ENCODE measurements at places on chromosomes 16 and 17.
A peak's percentile ranks its signal among the peaks of the same experiment; 100 is the strongest.

- DNase-seq: no peak
Measured at GRCh38 chr16:57190136-57190535, 4.0 kb downstream of the RSPRY1 start.

DNA sequence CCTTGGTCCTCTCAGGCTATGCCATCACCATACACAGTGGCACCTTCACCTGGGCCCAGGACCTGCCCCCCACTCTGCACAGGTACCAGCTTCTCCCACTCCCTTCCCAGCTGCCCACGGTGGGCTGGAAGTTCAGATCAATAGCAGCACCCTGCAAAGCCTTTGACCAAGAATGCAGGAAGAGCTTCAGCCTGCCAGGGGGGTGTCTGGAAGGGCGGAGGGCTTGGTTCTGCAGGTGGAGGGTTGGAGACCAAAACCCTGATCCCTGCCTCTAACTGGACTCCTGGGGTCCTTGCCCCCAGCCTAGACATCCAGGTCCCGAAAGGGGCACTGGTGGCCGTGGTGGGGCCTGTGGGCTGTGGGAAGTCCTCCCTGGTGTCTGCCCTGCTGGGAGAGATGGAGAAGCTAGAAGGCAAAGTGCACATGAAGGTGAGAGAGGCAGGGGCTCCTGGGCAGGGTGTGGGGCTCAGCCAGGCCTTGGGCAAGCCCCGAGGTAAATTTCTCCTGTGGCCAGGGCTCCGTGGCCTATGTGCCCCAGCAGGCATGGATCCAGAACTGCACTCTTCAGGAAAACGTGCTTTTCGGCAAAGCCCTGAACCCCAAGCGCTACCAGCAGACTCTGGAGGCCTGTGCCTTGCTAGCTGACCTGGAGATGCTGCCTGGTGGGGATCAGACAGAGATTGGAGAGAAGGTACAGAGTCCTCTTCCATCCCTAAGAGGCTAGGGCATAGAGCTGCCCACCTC, 34.3 kb downstream of the ABCC3 start:
- DNase-seq: no peak

DNA sequence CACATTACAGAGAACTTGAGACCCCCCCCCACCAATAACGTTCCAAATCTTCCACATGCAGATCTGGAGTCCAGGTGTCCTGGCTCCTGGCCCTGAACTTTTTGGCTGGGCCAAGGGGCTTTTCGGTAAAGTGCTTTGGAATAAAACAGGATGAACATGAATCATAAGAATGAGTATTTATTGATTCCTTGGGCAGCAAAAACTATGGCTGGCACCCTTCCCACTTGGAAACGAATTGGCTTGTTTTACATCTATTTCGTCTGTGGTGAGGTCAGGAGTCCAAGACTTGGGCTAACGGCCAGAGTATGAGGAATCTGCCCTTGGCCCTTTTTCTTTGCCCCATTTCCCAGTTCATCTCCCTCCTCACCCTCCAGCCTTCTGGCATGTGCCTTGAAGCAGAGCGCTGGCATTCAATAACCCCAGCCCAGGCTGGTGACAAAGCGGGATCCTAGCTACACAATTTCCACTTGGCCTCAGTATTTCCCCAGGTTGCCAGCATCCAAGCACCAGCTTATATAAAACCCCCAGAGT, 4.1 kb upstream of the UBTF start:
- DNase-seq: peak; percentile 49

- peak; percentile 59 for DNase-seq
Measured at GRCh38 chr17:65092262-65092661, 35.7 kb upstream of the GNA13 start.

DNA sequence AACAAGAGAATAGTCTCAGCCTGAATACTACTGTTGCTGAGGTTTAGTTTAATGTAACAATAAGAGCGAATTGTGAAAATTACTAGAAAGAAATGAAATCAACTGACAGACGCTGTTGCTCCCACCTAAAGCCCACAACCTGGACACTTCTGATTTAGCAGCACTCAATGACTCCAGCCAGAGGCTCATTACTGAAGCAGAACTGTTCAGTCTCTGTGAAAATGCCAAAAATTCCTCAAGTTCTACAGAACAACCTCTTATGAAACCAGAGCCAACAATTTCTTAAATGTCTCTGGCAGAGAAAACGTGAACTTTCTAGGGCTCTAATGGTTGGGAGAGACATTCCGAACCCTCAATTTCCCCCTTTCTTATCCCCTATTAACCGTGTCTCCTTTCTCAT, 9.9 kb downstream of the PSME3IP1 start:
- no peak for DNase-seq

- DNase-seq: no peak
Measured at GRCh38 chr16:54049591-54050458, 236.8 kb downstream of the IRX3 start.

DNA sequence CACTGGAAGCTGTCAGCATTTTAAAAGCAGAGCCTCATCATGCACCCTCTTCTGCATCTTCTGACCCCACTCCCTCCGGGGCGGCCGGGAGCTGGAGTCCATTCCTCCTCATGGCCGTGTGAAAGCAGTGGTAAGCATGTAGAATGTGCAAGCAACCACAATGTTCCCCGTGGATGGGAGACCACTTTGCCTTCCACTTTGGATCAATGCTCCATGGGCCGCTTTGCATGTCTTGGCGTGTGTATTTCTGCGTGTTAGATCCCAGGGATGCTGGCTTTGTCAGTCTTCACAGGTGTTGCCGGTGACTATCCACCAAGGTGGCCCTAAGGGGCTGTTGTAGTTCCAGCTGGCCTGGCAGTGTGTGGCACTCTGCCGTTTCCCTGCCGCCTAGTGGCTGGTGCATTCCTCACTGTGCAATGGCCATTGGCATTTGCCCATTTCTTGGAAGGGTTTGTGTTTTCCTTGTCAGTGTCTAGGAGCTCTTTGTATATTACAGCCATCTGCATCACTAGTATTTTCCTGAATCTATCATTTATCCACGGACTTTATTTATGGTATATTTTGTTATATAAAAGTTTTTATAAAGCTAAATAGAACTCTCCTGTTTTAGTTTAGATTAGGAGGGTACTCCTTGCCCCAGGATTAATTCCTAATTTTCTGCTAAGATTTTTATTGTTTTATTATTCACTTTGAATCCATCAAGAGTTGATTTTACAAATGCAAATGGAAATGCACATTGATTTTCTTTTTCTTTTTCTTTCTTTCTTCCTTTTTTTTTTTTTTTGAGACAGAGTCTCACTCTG, 5.8 kb upstream of the ALDH3A1 start:
- DNase-seq: no peak

GRCh38 chr16:66242672-66243071, 123.8 kb upstream of the CDH5 start:
- DNase-seq: no peak

DNA sequence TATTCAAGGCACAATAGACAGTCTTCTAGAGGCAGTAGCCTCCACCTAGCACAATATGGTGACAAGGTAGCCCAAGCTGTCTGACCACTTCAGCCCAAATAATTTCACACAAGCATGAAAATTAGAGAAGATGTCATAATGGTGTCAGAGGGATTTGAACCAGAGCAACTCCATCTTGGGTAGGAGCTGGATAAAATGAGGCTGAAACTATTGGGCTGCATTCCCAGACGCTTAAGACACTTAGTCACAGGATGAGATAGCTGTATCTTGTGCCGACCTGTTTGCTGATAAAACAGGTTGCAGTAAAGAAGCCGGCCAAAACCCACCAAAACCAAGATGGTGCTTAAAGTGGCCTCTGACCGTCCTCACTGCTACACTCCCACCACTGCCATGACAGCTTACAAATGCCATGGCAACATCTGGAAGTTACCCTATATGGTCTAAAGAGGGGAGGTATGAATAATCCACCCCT, 192.6 kb downstream of the CPPED1 start:
- DNase-seq: no peak

GRCh38 chr17:7139400-7139799, 24.8 kb upstream of the ASGR2 start:
- no peak for DNase-seq

DNA sequence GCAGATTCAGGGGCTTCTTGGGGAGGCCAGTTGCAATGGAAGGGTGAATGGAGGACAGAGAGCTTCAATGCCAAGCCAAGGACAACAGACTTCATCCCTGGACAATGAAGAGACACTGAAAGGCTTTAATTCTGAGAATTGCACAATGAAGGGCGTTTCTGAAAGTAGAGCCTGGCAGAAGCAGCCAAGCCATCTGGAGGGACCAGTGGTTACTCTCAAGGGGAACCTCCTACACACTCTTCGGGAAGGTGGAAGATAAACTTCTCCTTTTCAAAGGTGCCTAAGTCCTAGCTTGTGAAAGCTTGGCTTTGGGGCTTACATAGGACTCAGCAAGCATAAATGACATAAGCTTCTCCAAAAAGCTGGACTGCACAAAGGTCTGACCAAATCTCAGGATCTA, 6.2 kb upstream of the CES1 start:
- no peak for DNase-seq

DNA sequence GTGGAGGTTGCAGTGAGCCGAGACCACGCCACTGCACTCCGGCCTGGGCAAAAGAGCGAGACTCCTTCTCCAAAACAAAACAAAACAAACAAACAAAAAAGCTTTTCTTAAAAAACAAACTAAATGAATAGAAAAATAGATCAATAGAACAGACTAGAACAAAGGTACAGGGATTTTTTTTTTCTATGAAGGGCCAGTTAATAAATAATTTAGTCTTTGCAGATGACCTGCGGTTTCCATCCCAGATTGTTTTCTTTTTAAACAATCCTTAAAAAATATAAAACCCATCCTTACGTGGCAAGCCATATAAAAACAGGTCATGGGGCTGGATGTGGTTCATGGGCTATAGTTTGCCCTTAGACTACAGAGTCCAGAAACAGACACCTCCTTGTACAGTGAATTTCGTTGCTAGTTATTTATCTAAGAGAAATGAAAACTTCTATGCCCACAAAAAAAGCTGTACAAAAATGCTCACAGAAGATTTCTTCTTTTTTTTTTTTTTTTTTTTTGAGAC, 45.4 kb downstream of the CREBBP start:
- no peak for DNase-seq

GRCh38 chr16:15053904-15054303, 2.0 kb downstream of the NTAN1 start:
- DNase-seq: no peak

DNA sequence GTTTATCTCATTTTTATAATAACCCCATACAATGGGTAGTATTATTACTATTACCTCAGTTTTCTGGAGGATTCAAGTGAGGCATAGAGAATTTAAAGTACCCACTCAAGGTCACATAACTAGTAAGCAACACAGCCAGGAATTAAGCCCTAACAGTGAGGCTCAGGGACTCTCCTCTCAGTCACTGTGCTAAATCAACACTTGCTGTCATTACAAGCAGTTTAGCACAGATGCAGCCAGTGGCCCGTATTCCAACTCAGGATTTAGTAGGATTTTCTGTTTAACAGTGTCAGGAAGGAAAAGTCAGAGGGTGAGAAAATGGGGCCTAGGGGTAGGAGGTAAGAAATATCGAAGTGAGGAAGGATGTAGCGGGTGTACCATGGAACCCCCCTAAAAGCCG, 536.9 kb downstream of the TMEM114 start:
- no peak for DNase-seq

- no peak for DNase-seq
Measured at GRCh38 chr16:9003322-9003721, 39.6 kb upstream of the USP7 start.

GRCh38 chr17:64411999-64412771, 21.5 kb upstream of the PECAM1 start:
- DNase-seq: peak; percentile 17

DNA sequence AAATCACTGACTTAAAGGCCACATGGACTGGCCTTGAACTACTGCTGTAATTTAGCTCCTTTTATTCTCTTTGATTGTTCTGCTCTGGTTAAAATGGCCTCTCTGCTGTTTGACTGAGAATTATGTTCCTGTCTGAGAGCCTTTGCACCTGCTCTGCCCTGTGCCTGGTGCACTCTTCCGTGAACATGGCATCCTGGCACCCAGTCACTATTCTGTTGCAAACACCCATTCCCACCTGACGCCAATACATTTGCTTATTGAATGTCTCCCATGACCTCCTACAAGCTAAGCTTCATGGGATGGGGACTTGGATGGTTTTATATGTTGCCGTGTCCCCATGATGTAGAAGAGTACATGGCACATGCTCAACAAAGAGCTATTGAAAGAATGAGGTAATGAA, 20.1 kb downstream of the HSD17B2 start:
- no peak for DNase-seq

- no peak for DNase-seq
Measured at GRCh38 chr17:63494300-63494928, 17.6 kb downstream of the ACE start.

- DNase-seq: no peak
Measured at GRCh38 chr16:72162105-72162692, 9.8 kb downstream of the PMFBP1 start.

GRCh38 chr17:10457952-10458351, 11.4 kb downstream of the MYH4 start:
- no peak for DNase-seq

GRCh38 chr17:29172589-29172988, 7.6 kb downstream of the MYO18A start:
- no peak for DNase-seq

DNA sequence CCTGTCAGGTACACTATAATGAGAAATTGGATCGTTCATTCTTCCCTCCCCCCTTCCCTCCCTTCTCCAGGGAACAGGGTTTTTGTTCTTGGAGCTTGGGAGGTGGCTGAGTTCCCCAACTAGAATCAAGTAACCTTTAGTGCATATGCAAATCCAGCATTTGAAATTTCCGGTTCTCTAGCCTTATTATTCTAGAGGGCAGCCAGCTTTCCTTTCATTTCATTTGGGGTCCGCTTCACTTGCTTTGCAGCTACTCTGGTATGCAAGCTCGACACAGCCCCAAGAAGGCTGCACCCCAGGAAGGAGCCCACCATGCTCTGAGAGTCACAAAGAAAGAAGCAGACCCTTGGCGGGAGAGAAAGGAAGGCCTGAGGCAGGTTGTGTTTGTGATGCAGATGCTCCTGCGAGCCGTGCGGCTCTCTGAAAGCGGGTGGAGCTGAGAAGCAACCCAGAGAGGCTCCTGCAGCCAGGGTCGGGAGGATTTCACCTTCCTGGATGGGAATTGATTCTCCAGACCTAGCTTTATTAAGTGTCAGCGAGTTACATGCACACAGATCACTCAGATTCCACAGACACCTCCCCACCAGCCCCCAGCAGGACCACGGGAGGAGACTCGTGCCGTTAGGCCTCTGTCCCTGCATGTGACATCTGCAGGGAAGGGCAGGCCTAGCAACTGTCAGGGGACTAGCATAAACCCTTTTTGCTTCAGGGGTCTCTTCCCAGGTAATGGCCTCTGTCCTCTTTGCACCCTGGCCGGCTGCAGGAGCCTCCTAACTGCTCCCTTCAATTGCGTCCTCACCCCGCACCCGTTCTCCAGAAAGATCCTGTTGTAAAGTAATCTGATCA, 34.5 kb downstream of the PMM2 start:
- no peak for DNase-seq

Measured in AG08395 (cell line).